Cerebellar nuclear complex (tissue), 1 donor: ENCODE measurements at places on chromosomes 3 and 15.

- DNase-seq = no peak
These were observed 174.9 kb upstream of the FRMD4B start for GRCh38 chr3:69560818-69561217.

DNA sequence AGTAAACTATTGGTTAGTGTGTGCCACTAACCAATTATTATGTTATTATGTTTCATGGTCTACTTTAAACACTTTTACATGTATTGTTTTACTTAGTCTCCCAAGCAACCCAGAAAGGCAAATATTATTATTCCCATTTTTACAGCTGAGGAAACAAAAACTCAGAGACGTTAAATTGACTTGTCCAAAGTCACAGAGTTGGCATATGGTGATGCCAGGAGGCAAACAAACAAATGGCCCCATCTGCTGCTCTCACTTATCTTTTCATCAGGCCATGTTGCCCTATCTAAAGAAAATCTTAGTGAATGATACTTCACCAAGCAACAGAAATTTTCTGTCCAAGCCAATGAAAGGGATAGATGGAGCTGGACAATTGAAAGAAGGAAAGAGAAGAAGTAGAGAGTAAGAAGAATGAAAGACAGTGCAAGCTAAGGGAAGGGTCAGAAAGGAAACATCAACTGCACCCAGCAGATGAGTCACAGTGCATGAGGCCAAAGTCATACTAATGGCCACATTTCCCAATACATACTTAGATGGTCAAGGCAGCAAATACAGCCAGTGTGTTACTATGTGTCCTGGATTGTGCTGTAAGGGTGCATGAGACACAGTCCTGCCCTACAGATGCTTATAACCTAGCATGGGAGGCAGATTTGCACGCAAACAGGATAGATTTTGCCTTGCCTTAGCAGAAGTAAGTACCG is 266.9 kb downstream of the KCNMB2 start:
- no peak for DNase-seq

DNA sequence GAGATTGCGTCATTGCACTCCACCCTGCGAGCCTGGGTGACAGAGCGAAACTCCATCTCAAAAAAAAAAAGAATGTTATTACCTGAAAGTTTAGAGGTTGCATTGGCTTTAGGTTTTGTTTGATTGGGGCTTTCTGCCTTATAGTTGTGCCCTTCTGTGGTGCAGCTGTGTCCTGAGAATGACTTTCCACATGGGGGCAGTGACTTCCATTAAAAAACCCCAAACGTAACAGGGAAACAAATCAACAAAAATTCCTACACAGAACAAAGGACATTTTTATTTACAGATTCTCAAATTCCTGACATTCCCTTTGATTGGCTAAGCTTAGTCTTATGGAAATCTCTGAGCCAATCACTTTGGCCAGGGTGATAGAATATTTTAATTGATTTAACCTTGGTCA is 154.1 kb upstream of the GPR149 start:
- DNase-seq = no peak

DNA sequence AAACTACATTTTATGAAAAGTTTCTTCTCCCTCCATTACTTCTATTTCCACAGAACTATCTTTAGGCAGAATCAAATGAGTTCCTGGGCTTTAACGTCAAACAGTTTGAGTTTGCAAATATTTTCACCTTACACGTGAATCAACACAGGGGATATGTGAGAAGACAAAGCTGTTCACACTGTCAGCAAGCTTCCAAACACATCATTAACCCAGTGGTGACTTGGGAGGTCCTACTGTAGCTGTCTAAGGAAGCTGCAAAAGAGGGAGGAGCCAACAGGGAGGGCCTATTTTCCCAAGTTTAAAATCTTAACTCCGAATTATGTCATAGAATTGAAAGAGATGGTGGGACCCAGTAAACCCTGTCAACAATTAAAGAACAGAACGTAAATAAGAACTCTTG is 337.8 kb upstream of the DNAJC19 start:
- DNase-seq = no peak
